ENCODE measurements at places on chromosomes 3 and 15. TPM values are rescaled to one million over a fixed set of nuclear protein-coding genes. Genes with fewer than 3 reads are reported as not detected.
A peak's percentile ranks its signal among the peaks of the same experiment; 100 is the strongest.

DNA sequence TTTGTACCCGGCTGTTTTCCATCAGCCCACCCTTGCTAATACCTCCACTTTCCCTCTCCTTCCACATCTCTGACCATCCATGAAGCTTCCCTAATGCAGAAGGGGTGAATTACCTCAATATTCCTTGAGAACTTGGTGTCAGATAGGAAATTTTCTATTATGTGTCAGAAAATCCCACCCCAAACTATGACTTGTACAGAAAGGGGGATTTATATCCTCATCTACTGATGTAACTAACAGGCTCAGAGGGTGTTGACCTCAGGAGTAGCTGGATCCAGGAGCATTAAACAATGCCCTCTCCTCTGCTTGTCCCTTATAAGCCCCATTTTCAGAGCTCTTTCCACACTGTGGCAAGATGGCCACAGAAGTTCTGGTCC is 242.8 kb upstream of the TLE3 start:
- DNase-seq, result no peak

- DNase-seq, result no peak
Measured at GRCh38 chr3:89038869-89039268, 68.6 kb upstream of the EPHA3 start.

DNA sequence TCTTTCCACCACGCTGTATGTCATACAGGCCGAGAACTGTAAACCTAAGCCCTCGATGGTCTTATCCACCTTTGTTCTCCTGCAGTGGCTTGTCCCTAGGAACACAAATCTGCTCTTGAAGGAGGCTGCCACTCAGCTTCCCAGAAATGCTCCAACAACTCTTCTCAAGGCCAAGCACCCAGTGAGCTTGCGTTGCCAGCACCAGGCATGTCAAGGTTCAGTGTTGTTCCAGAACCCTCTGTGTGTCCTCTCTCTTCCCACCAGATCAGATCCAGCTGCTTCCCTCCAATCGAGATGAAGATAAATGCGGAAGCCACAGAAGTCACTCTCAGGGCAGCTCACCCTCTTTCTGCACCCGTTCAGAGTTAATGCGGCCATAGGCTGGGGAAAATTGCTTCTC is 11.3 kb upstream of the MYZAP start:
- DNase-seq, result no peak

- DNase-seq, result peak; percentile 24
Measured at GRCh38 chr3:170054204-170054603, 16.4 kb downstream of the GPR160 start.

DNA sequence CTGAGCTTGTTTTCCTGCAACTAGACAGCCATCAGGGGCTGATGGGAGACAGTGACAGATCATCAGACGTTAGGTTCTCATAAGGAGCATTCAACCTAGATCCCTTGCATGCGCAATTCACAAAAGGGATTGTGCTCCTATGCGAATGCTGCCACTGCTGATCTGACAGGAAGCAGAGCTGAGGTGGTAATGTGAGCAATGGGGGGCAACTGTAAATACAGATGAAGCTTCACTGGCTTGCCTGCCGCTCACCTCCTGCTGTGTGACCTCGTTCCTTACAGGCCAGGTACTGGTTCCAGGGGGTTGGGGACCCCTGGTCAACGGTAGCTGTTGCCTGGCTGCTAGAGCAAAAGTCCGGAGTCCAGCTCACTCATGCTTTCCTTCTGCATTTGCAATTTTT is 26.4 kb upstream of the KCNAB1 start:
- DNase-seq, result no peak

The ITIH4 gene
- 0.58 TPM for total RNA-seq

GRCh38 chr3:47347217-47347801 is 33.5 kb upstream of the PTPN23 start:
- DNase-seq, result peak; percentile 22

DNA sequence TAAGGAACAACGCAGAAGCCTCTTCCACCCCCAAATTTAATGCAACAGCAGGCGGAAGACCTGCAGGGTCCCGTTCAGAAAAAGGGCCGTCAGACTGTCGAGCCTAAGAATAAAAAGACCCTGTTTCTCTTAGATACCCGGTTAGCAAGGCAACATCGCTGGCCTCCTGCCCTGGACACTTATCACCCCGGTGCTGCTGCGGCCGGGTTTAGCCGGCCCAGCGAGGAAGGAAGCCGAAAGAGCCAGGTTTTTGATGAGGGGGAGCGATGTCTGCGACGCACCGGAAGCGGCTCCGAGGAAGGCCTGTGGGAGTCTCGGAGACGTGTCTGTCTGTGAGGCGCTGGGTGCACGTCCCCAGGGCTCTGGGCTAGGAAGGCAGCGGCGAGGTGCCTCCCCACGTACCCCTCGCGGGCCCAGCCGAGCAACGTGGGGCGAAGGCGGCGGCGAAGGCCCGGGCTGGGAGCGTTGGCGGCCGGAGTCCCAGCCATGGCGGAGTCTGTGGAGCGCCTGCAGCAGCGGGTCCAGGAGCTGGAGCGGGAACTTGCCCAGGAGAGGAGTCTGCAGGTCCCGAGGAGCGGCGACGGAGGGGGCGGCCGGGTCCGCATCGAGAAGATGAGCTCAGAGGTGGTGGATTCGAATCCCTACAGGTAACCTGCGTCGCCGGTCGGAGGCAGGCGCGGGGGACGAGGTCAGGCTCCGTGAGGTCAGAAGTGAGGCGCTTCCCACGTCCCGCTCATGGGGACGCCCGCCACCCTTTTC is at the start of gene UBA5:
Gene UBA5, plus strand, starts transcription at position 278 of the 759 bp plus-strand sequence. Its CDS starts 209 bp downstream, at position 487.
- DNase-seq, result peak; percentile 73

The ADAMTS17 gene
- total RNA-seq, result 4.0 TPM

The MAGI1 gene
- 6.3 TPM for total RNA-seq

- DNase-seq, result peak; percentile 41
Measured at GRCh38 chr3:196216089-196216564, at the start of gene SLC51A. Gene SLC51A (plus strand): TSS chr3:196216534. CDS start chr3:196216713, 179 bp downstream.

- no peak for DNase-seq
Measured at GRCh38 chr15:96625256-96625655, 294.8 kb downstream of the NR2F2 start.

The COL8A1 gene
- total RNA-seq, result 112 TPM

- DNase-seq, result peak; percentile 81
Measured at GRCh38 chr3:26438981-26439884, 183.3 kb upstream of the LRRC3B start.

DNA sequence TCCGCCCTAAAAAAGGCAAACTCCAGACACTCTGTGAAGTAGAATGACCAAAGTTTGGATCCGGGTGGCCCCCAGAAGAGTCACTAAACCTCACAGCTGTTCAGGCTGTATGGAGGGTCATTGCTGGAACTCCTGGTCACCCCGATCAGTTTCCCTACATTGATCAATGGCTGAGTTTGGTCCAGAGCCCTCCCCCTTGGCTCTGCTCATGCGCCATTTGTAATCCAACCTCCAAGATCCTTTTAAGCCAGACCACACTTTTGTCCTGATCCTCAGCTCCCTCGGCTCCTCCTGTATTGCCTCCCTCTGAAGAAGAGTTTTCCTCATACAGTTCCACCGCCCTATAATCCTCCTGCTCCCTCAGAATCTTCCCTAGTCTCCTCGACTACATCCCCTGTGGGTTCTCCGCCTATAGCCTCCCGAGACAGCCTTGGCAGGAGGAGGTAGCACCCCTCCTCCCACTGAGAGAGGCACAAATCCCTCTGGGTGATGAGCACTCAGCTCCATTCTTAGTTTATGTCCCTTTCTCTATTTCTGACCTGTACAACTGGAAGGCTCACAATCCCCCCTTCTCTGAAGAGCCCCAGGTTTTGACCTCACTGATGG is 42.2 kb downstream of the ZBTB11 start:
- no peak for DNase-seq

- peak; percentile 33 for DNase-seq
Measured at GRCh38 chr15:84982301-84982920, 755 bp downstream of the PDE8A start.

The ROBO2 gene
- total RNA-seq, result not detected

- DNase-seq, result no peak
Measured at GRCh38 chr3:197196192-197196591, 102.2 kb downstream of the DLG1 start.

GRCh38 chr15:77557144-77557543 is 75.6 kb downstream of the LINGO1 start:
- no peak for DNase-seq

GRCh38 chr3:179432021-179432420 is 19.2 kb downstream of the GNB4 start:
- no peak for DNase-seq

The SLC15A2 gene
- 0.79 TPM for total RNA-seq

GRCh38 chr3:45690336-45691035 is 1.3 kb downstream of the SACM1L start:
- DNase-seq, result no peak

- DNase-seq, result no peak
Measured at GRCh38 chr3:65020281-65021160, 332.7 kb upstream of the ADAMTS9 start.

- no peak for DNase-seq
Measured at GRCh38 chr15:98541519-98541918, 106.8 kb upstream of the IGF1R start.

DNA sequence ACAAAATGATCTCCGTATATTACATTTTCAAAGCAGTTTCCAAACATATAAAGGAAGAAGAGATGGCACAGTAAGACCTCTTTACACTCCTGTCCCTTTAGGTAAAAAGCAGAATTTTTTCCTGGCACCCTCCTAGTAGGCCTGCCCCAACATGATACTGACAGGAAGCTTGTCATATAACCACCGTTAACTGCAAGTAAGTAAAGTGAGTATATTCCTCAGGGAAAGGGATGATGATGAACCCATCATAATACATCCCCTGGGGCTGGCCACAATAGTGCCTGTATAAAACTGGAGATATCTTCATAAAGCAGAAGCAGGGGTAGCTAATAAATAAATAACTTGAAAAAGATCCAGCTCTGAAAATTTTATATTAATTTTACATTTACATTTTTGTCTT is 893.0 kb downstream of the DIPK2A start:
- DNase-seq, result peak; percentile 7

GRCh38 chr3:69784954-69785514 is 45.8 kb downstream of the MITF start:
- DNase-seq, result peak; percentile 74

DNA sequence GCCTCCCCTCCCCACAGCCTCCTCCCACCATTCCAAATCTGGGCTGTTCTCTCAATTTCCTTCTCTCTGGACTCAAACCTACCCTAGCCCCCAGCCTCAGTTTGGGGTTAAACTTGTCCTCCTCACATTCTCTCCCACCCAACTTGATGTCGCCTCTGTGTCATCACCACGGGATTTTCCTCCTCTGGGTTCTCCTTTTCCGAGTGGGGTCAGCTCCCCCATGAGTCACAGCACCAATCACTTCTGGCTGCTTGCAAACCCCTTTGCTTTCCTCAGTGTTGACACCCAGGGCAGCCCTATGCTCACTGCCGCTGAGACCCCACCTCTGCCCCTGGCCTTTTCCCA is 451 bp downstream of the CCR5AS start:
- no peak for DNase-seq

Measured in MCF 10A (cell line).